ENCODE measurements at places on chromosomes 5 and 9.

- no peak for DNase-seq
These were observed 616.8 kb downstream of the TLE4 start for GRCh38 chr9:80188579-80188978.

DNA sequence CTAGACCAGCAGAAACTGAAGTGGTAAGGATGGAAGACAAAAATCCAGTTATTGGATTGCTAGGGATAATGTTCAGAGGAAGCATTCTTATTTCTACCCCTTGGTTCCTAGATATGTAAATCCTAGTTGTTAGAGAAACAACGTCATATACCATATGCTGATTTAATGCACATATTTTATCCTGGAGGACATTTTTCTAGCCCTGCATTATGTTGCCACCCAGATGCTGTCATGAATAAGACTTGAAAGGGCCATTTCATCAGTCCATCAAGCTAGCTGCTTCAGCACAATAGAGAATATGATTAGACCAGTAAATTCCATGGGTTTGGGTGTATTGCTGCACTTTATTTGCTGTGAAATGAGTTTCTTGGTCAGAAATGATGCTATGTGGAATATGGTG is 1736.4 kb downstream of the MAT2B start:
- no peak for DNase-seq

DNA sequence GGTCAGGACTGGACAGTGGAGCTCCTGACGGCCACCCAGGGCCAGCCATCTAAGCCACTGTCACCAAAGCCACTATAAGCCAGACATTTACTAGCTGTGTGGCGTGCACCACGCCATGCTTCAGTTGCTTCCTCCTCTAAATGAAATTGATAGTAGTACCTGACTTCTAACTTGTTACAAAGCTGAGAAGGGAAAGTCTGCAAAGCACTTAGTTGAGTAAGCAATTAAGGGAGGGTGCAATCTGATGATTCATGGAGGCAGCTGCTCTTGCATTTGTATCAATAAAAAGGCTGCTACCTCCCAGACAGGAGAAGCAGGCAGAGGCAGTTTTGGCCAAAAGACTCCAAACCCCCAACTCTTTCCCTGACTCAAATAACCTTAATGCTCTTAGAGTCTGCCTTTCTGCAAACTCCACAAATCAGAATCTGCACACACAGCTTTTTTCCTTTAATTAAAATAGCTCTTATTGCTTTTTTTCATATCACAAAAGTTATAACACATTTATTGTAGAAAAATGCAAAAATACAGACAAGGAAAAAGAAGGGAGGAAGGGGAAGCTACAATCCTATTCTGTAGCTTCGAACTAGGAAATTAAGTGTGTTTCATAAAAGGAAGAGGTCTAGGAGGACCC is 19.3 kb upstream of the RAPGEF1 start:
- no peak for DNase-seq

GRCh38 chr9:4803670-4804530 is 11.2 kb downstream of the RCL1 start:
- no peak for DNase-seq

DNA sequence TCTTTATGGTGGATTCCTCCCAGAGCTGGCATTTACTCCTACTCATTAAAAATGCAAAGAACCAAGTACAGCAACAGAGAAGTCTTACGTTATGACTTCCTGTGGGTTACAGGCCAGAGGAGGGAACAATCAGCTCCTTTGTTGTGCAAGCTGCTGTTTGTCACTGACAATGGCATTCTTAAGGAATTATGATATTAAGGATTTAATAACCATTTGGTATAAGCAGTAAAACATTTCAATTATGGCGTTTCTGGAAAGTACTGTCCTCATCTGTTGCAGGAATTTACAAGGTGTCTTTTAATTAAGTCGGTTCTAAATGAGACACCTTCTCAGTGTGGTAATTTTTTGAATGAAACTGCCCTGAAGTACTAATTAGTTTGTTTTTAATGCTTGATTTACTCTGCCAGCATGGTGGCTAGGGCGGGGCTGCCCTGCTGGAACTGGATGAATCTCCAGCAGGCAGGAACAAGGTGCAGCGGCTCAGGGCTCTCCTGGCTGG is 49.1 kb upstream of the VDAC1 start:
- no peak for DNase-seq

DNA sequence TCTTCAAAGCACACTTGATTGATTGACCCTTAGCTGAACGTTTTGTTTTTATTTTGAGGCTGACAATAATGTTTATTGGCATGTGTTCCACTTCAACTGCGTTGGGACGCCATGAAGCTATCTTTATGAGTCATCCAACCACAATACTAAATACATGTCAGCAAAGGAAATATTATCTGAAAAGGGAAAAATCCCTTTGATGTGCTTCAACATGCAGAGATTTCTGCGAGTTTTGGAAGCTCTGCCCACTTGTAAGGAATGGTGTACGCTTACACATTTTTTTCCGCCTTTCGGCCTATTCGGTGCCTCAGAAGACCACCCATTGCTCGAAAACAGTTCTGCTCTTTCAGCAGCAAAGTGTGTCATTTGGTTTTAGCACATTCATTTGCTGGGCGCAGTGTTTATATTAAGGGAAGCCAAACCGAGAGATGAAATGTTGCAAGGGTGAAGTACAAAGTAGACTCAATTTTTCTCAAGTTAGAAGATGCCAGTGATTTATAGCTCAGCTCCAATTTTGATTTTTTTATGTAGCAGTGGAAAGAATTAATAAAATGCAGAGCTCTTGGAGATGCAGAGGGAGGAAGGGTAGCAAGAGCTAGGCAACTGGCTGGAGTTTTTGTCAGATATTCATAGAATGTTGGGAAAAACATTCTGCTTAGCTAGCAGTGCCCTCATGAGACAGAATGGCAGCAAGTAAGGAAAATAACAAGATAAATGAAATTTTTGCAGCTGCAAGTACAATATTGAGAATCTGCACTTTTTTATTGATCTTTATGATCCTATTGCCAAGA is 68.9 kb downstream of the PRDM6 start:
- DNase-seq, result no peak

- DNase-seq, result no peak
These were observed 133.5 kb downstream of the CD180 start for GRCh38 chr5:67063055-67063454.

GRCh38 chr9:128475867-128476266 is 20.1 kb downstream of the ODF2 start:
- no peak for DNase-seq

DNA sequence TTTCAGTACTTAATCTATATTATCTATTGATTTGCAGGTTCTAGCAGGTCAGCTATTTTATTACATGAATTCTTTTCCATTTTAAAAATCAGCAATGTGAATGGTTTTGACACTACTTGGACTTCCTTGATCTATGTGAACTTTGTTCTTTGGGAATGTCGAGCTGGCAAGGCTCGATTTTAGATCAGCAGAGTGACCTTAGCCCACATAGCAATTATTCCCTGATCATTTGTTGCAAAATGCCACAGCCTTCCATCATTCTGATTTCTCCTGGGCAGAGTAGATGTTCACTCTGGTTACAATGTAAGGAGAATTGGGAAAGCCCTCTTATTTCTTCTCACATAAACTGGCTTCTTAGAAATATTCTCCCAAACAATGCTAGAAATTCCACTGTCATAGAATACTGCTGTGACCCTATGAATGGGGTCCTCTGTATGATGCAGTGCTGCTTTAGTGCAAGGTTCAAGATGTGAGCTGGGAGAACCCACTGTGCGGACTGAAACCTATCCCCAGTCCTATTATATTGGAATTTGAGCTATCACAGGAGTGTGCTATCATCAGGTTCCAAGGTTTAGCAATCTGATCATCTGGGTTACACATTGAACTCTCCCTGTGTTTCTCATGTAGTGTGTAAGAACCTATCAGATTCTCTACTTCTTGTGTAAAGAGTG is 15.7 kb upstream of the GDA start:
- no peak for DNase-seq

DNA sequence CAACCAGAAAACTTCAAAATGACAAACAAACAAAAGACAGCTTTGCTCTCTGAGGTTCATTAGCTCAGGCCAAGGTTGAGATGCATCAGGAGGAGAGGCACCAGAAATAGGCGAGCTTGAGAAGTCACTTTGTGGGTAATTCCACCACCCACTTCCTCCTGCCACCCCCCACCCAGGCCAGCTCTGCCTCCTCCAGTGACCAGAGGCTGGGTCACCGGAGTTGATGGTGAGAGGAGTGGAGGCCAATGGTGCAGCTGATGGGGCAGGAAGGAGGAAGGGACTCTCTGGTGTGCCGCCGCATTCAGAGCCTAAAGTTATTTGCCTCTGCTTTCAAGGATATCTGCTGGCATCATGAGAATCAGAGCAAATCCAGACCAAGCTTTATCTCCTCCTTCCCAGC is 73.8 kb upstream of the ASTN2 start:
- DNase-seq, result no peak

GRCh38 chr5:91484662-91485061 is 101.5 kb upstream of the ARRDC3 start:
- DNase-seq, result no peak

- DNase-seq, result peak; percentile 31
These were observed 505 bp downstream of the RPS14 start for GRCh38 chr5:150448952-150449516.

GRCh38 chr5:26669523-26669922 is 368.9 kb downstream of the CDH9 start:
- DNase-seq, result no peak

- peak; percentile 95 for DNase-seq
These were observed at the start of gene MYORG for GRCh38 chr9:34376596-34377403. Gene MYORG, minus strand, starts transcription at chr9:34376898. Its CDS starts 3,955 bp downstream, at chr9:34372943.

GRCh38 chr5:147586832-147587231 is 77.0 kb upstream of the DPYSL3 start:
- DNase-seq, result no peak

GRCh38 chr5:137822158-137822764 is 45.4 kb upstream of the MYOT start:
- DNase-seq, result no peak

DNA sequence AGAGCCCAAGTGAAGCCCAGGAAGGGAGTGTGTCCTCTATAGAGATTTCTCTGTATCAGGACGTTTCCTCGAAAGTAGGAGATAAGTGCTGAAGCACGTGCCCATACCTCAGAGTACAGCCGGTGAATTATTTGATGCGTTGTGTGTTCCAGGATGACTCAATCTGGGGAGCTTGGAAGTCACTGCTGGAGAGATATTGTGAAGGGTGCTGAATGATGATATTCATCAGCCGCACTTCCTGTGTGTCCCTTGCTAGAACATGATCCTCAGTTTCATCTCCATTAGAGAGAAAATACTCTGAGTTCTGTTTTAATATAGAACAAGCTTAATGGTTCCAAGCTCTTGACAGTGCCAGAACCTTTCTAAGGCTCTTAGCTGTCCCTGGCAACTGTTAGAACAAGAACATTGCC is 402.3 kb upstream of the ADAMTSL1 start:
- no peak for DNase-seq

DNA sequence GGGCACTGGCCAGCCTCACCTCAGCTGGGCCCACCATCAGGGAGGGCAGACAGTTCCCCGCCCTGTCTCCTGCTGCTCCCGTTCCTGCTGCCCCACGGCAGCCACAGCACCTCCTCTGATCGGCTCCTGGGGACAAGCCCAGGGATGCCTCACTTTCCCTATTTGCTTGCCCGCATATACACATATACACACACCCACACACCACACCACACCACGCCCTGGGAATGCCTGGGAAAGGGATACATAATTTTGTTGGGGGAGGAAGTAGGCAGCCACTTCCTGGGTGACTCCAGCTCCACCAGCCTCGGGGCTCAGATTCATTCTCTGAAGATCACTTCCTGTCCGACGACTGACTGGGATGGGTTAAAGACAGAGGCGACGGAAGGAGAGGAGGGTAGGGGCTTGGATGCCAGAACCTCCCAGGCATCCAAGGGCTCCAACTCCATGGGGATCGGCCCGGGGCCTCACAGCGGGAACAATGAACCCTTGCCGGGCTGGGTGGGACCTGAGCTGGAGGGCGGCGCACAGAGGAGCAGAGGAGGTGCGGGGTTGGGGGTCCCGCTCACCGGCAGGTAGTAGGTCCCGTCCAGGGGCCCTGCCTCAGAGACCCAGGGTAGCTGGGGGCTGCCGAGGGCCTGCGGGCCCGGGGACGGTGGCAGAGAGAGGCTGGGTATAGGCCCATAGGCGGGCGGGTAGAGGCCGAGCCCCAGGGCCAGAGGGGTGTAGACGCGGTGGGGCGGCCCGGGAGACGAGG is 2.0 kb upstream of the MZB1 start:
- DNase-seq, result no peak

- DNase-seq, result no peak
These were observed 558.5 kb upstream of the ZNF462 start for GRCh38 chr9:106304401-106304920.

DNA sequence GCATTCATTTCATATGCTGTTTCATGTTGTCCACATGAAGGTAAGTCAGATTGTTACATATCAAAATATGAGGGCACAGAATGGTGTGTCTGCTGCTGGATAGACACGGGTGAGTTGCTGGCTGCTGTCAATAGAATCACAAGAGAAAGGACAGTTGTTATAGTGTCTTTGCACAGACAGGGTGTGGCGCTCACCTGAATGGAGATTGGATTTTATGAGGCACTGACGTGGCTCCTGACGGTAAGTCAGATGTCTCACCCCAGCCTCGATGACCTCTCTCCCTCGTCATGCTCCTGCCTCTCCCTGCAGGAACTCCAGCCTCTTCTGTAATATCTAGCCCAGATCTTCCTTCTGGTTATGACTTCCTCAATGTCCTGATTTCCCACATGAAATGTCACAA is 75.4 kb upstream of the SELENOP start:
- DNase-seq, result no peak

GRCh38 chr5:58231041-58231440 is 228.8 kb downstream of the PLK2 start:
- no peak for DNase-seq

DNA sequence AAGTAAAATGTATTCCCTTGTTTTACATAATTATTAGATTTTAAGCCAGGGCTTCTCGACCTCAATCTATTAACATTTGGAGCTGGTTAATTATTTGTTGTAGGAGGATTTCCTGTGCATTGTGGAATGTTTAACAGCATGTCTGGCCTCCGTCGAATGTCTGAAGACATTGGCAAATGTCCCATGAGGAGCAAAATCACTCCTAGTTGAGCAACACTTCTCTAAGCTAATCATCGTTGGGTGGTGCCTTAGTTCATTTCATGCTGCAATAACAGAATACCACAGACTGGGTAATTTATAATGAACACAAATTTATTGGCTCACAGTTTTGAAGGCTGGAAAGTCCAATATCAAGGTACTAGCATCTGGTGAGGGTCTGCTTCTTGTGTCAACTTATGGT is 13.4 kb upstream of the VPS13A start:
- no peak for DNase-seq

DNA sequence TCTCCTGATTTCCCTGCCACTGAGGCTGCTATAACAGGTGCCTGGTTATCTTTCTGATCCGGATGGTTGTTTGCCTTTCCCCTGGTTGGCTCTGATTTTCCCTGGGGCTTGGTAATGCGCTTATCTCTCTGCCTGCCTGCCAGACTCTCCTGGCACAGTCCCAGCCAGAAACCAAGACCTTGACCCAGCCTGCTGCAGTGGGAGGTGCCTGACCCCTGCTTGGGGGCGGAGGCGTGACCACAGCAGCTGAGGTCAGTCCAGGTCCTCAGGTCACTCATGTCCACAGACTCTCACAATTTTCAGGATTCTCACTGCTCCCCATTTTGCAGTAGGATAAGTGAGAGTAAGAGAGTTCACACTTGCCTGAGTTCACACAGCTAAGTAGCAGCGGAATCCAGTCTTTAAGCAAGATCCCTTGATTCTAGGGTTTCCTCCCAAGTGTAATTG is 24.4 kb upstream of the SYNPO start:
- DNase-seq, result no peak

Measured in activated naive CD4-positive, alpha-beta T cell treated with anti-CD3 and anti-CD28 coated beads, Interleukin-2, amount 50 U/mL, for 16 hours (primary cell).